ENCODE measurements at places on chromosomes 7 and 10.

DNA sequence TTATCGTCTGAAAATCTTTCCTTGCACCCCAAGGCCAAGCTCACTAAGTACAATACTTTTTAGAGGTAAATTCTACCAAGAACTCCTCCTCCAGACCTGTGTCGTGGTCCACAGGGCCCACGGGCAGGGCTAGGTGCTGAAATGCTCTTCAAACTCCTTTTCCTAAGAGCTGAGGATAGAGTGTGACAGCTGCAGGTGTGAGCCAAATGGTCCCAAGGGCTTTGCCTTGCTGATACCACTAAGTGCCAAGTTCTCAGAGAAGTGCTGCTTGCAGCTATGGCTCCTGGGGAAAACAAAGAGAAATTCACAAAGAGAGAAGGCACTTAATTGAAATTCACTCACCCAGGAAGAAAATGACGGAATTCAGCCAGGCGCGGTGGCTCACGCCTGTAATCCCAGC, 868.9 kb upstream of the AUTS2 start:
- H3K4me1 ChIP-seq: no peaks in the 10 kb centered on the region
- no peak overlapping the region for H3K4me3 ChIP-seq
- no peaks in the 10 kb centered on the region for H3K27me3 ChIP-seq

DNA sequence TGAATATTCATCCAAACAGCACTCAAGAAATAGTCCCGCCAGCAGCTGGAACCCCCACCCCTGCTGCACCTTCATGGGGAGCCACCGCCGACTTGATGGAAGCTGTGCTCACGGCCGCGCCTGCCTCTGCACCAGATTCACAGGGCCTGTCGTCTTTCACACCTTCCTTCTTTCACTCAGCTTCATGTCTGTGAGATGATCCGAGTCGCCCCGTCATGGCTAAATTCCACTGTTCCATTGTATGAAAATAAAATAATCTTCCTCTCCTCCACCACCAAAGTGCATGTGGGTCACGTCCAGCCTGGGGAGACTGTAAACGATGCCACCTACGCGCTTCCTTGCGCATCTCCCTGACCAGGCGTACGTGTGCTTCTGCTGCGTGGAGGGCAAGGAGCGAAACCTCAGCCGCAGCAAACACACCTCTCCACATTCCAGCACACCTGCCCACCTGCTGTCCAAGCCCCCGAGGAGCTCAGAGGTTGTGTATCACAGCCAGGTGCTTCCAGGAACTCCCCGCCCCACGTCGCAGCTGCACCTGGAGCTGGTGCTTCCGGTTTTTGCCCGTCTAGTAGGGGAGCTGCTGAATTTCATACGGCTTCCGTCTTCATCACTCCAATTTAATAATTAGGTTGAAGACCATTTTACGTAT, 137.0 kb downstream of the PTPRN2 start:
- no peaks in the 10 kb centered on the region for H3K4me1 ChIP-seq
- no peak for DNase-seq
- H3K36me3 ChIP-seq: no peaks in the 10 kb centered on the region
- no peaks in the 10 kb centered on the region for H3K27me3 ChIP-seq
- no peak overlapping the region for H3K4me3 ChIP-seq
- H3K27ac ChIP-seq: no peak overlapping the region

GRCh38 chr7:6730343-6730633, 23.5 kb upstream of the ZNF12 start:
- H3K4me1 ChIP-seq: peaks cover 21% of the 10 kb centered on the region
- no peak for DNase-seq
- H3K27ac ChIP-seq: peak overlapping the region; percentile 53
- H3K27me3 ChIP-seq: no peaks in the 10 kb centered on the region
- H3K4me3 ChIP-seq: peak overlapping the region; percentile 84
- peaks cover 24% of the 10 kb centered on the region for H3K36me3 ChIP-seq

GRCh38 chr7:108805808-108806397, 236.2 kb downstream of the DNAJB9 start:
- no peak overlapping the region for H3K4me3 ChIP-seq
- no peak overlapping the region for H3K27ac ChIP-seq
- DNase-seq: no peak

GRCh38 chr10:132689721-132690360, 96.1 kb downstream of the NKX6-2 start:
- no peak overlapping the region for H3K27ac ChIP-seq
- H3K4me3 ChIP-seq: no peak overlapping the region
- peaks cover 47% of the 10 kb centered on the region for H3K36me3 ChIP-seq

- no peak for DNase-seq
- no peaks in the 10 kb centered on the region for H3K27me3 ChIP-seq
- no peaks in the 10 kb centered on the region for H3K4me1 ChIP-seq
Observed at GRCh38 chr7:95577137-95577536, 19.2 kb downstream of the PDK4 start.
